HCEC 1CT (cell line): ENCODE measurements at places on chromosomes 16 and 17.

- no peak for DNase-seq
These were observed 414.5 kb downstream of the SOX9 start for GRCh38 chr17:72535346-72535745.

DNA sequence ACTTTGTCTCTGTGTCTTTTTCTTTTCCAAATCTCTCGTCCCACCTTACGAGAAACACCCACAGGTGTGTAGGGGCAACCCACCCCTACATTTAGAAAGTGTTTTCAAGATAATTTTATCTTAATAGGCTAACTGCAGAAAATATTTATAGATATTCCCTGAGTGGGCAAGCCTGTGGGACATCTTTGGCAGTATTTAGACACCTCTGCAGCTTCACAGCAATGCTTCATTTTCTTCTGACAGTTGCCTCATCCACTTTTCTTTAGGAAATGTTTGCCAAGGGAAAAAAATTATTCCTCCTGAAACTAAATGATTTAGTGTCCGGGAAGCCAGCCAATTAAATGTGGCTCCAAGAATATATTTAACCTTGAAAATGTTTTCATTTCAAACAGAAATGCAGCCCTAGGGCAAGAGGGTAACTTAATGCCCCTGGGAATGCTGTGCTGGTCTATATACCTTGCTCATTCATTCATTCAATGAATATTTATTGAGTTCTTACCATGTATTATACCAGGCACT is 290.4 kb downstream of the ABCC12 start:
- DNase-seq, result no peak

DNA sequence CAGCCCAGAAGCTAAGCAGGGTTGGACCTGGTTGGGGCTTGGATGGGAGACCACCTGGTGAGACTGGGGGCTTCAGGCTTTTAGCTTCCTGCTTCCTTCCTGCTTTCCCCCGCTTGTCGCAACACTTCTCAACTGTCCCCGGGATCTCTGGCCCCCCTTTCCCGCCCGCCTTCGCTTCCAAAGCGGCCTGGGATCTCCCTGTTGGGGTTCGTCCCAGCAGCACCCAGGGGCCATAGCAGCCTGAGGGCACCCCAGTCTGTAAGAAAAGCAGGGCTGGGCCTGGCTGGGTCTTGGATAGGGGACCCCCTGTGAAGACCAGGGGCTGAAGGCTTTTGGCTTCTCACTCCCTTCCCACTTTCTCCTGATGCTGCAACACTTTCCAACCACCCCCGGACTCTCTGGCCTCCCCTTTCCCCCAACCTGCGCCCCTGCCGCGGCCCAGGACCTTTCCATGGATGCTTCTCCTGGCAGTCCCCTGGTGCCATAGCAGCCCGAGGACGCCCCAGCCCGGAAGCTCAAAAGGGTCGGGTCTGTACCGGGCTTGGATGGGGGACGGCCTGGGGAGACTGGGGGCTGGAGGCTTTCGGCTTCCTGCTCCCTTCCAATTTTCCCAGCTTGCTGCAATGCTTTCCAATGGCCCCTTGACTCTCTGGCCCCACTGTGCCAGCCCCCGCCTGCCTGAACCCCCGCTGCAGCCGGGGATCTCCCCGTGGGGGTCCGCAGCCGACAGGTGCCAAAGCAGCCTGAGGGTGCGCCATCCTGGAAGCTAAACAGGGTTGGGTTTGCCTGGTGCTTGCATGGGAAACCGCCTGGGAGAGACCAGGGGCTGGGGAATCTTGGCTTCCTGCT is 2276.2 kb downstream of the TP53TG3F start:
- no peak for DNase-seq

GRCh38 chr17:72349011-72349410 is 228.2 kb downstream of the SOX9 start:
- no peak for DNase-seq

GRCh38 chr17:69609473-69610305 is 195.2 kb downstream of the MAP2K6 start:
- peak; percentile 56 for DNase-seq

GRCh38 chr17:72126575-72127486 is 6.0 kb downstream of the SOX9 start:
- no peak for DNase-seq

- no peak for DNase-seq
These were observed 147.1 kb downstream of the FOXL1 start for GRCh38 chr16:86725401-86725800.

GRCh38 chr16:55605754-55606336 is 39.4 kb downstream of the CAPNS2 start:
- DNase-seq, result no peak

DNA sequence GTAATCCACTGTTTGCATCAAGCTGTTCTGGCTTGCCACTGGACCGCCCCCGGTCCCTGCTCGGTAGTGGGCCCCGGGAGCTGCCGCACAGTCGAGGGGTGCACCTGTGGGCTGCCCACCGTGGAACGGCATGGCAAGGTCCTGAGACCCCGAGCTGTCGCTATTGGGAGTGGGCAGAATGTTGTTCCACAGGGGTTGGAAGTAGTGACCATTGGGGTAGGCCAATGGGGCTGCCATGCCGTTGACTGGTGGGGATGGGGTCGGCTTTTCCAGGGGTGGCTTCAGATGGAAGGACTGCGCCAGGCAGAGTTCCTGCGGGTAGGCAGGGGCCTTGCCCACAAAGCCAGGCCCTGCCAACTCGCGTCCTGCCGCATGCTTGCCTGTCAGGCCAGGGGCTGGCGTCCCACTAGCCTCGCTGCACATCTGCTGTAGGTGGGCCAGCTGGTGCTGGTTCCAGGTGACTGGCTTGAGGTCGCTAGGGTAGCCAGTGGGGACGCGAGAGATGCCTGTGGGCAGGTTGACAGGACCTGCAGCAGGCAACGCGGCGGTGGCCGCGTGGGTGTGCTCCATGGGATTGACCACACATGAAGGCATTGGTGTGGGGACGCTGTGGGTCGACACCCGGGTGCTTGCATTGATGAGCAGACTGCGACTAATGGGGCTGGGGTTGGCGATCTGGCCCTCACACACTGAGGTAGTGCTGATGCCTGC is 14.8 kb downstream of the TRAF4 start:
- DNase-seq, result no peak

DNA sequence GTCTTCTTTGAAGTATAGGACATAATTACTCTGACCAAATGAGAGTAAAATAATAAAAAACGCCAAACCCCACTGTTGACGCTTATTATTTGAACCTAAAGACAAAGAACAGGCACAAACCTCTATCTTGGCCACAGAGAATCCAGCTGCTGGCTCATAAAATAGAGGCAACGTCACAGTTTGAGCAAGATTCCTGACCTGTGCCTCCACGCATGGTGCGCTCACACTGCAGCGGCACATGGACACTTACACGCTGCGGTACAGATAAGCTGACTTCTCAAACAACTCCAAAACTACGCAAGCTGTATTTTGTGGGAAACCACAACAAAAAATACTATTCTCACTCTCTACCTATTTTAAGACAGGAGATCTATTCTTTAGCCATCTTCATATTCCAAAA is 38.8 kb upstream of the TRAP1 start:
- no peak for DNase-seq

- no peak for DNase-seq
These were observed 128.8 kb downstream of the RAP1GAP2 start for GRCh38 chr17:2925011-2925410.

- DNase-seq, result no peak
These were observed 27.1 kb downstream of the OGFOD1 start for GRCh38 chr16:56478281-56479049.

DNA sequence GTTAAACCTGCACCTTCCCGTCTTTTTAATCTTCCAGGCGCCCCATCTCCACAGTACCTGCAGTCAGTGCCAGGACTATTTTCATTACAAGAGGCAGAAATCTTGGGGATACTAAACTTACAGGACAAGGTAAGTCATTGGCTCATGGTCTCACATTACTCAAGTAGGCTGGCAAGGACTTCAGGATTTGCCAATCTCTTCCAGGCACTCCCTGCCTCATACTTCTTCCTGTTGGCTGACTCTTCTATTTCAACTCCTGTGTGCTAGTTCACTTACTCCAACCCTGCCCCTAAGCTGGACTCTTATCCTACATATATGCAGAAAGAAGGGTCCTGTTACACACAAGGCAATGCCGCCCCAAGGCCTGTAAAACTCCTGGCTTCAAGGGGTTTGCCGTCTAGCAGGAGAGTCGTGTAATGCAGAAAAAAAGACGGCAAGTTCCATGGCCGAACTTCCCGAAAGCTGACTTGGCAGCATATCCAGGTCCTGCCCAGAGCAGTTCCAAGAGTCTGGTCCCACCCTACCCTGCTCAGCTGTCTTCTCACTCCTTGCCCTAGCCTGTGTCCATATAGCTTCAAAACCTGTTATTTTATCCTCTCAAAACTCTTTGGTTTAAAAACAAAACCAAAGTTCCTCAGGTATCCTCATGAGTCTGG is 14.8 kb downstream of the ERN1 start:
- DNase-seq, result peak; percentile 25

DNA sequence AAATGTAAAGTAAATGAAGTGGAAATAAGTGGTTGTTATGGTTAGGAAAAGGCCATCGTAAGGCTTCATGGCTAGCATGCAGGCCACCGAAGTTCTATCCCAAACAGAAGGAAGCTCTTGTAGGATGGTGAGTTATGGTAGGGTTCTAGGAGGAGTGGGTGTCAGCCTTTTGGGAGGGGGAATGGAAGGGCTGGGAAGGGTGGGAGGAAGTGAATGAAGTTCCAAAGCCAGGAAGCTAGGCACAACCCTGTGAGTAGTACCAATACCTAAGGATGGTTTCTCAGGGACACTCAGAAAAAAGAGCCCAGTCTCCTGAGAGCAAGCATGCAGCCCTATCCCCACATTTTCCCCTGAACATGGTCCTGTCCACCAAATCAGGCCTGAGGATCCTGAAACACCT is 36.3 kb upstream of the CDRT4 start:
- DNase-seq, result no peak
